ENCODE measurements at places on chromosomes 6 and 20.

DNA sequence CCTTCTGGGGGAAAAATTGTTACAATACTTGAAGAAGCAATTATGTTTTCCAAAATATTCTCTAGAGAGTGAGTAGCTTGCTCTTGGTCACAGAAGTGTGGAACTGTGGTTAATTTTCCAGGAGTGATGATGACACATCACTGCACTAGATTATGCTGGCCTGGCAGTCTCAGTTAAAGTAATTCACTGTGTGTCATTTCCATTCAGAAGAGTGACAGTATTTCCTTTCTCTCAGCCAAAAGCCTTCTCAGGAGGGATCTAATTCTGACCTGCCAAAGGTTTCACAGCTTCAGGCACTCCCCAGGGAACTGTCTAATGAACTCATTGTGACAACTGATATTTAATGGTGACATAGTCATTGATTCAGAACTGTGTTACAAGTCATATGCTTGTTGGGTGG is 517.5 kb downstream of the TBC1D32 start:
- no peak for DNase-seq

- DNase-seq = no peak
Observed at GRCh38 chr6:64489763-64490162, 854.2 kb downstream of the PHF3 start.

GRCh38 chr6:116450769-116451740 is 10.1 kb upstream of the CALHM6 start:
- no peak for DNase-seq

DNA sequence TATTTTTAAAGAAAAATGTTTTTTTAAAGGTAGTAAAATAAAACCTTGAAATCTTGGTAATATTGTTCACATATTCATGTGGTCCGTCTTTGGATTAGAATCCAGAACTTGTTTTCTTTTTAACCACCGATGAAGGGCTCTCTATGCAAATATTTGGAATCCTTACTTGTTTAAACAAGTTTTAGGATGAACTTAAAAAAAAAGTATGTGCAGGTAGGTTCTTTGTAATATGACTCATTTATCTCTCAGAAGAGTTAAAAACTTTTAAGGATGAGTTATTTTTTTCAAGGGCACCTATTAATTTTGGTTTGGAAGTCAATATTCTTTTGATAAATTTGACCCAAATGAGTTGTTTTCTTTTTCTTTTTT is 8.9 kb downstream of the DSP start:
- no peak for DNase-seq

DNA sequence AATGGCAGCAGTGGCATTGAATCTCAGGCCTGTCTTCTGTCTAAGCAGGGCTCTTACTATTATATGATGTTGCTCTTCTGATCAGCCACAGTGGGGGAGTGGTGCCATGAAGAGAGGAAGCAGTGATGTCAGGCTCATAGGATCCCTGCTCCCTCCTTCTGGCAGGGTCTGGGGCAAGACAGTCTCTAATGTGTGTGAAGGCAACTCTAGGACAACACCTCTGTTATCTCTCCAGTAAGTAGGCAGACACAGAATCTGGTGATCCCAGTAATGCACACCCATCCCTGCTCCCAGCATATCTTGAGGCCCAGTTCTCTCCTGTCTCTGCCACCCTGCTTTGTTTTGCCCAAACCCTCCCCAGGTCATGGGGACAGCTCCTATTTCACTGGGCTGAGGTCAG is 8.8 kb downstream of the C20orf202 start:
- DNase-seq = no peak

DNA sequence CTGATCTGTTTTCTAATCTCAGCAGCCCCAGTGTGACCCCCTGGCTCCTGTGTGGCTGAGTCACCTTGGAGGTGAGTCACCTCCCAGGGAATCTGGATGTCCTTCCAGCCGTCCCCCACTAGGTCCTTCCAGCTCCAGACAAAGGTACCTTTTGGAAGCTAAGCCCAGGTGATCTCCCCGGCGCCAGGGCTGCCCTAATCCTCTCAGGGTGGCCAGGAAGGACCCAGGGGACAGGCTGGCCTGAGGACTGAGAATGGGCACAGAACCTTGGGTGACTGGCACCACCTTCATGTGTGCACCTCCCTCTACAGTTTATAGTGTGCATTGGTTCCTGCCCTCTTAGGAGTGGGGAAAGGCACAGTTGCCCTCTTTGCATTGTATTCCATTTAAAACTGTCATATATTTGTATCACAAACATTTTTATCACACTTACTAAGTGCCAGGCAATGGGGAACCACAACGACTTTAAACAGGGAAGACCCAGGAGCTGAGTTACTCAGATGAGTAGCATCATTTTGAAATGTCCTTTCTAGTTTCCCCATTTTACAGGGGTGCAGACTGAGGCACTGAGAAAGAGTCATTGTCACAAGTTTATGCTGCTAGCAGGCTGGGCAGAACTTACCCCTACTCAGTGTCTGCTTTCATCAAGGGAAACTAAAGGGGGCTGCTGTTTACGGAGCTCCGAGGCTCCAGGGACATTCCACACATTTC is 2.6 kb upstream of the BPIFB4 start:
- peak; percentile 7 for DNase-seq

DNA sequence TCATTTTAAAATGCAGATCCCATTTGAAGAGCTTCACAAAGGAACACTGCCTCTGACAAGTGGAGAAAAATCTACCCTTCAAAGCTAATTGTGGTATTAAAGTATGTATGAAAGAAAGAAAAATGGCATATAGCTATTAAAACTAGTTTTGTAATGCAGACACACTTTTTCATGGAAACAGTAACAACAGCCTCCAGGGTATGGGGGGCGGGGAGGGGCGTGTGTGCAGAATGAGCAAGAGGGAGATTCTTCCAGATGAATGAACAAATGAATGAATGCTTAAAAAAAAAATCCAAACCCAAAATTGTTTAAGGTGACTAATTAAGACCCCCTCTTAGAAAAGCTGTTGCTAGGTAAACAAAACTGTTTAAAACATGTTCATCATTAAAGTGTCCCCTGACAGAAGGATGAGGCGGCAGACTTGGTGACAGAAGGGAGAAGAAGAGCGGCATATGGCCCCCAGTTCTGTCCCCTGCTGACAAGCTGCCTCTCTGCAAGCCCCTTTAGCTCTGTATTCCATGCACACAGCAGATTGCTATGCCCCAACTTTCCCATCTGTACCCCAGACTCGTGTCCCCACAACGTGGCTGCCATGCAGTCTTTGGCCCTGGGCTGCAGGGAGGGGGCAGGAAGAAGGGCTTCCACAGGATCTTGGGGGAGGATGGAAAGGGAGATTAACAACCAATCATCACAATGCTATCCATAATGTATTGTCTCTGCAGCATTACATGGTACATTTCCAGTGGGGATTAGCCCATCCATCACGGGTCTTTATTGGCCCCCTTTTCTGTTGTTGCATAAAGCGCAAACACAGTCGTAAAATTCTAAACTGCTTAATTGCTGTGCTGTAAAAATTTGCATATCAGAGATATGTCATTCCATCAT is 108.4 kb upstream of the OLIG3 start:
- no peak for DNase-seq

DNA sequence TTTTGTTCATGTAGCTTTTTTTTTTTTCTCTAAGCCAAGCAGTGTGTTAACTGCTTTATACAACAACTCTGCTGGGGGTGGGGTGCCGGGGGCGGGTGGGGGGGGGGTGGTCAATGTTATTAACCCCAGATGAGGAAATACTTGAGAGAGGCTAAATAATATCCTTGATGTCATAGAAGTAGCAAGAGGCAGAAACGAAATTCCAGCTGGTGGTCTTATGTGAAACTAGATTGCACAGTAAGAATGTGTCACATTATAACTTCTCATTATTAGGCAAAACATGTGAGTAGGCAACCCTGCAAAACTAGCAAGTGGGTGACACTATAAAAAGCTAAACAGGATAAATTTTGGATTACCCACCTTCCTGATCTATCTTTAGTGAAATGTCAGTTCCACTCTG is 12.8 kb downstream of the MYLK4 start:
- no peak for DNase-seq

- DNase-seq = peak; percentile 59
Observed at GRCh38 chr6:125597411-125598253, 151.8 kb upstream of the HEY2 start.

GRCh38 chr6:138182939-138183789 is 21.4 kb downstream of the ARFGEF3 start:
- DNase-seq = no peak

DNA sequence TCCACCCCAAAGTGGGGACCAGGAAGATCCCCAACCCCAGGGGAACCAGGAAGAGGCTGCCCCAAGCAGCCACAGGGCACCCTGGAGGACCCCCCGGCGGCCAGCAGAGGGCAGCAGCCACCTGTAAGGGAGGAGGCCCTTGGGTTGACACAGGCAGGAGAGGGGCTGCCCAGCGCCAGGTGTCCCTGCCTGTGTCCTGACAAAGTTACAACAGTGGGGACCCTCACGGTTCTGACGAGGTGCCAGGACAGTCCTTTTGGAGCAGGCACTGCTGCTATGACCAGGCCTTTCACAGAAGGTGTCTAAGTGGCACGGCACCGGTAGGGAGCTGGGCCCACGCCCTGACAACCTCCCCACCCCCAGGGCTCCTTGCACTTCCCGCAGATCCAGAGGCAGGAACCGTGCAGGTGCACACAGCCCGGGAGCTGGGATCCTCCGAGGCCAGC is 176.7 kb downstream of the BMP7 start:
- peak; percentile 76 for DNase-seq

DNA sequence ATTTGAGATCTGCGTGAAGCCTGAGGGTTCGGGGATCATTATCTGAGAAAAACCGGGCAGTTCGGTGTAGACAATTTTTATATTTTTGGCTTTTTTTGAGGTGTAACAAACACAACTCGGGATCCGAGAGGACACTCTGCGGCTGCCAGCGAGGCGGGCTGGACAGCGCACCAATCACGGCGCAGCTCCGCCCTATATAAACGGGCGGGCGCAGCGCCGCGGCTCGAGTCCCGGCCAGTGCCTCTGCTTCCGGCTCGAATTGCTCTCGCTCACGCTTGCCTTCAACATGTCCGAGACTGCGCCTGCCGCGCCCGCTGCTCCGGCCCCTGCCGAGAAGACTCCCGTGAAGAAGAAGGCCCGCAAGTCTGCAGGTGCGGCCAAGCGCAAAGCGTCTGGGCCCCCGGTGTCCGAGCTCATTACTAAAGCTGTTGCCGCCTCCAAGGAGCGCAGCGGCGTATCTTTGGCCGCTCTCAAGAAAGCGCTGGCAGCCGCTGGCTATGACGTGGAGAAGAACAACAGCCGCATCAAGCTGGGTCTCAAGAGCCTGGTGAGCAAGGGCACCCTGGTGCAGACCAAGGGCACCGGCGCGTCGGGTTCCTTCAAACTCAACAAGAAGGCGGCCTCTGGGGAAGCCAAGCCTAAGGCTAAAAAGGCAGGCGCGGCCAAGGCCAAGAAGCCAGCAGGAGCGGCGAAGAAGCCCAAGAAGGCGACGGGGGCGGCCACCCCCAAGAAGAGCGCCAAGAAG is 69.0 kb downstream of the HFE start:
- peak; percentile 93 for DNase-seq

- DNase-seq = no peak
Observed at GRCh38 chr20:31576751-31577150, 28.3 kb upstream of the ID1 start.

GRCh38 chr20:55500130-55500529 is 505.2 kb downstream of the CBLN4 start:
- no peak for DNase-seq

DNA sequence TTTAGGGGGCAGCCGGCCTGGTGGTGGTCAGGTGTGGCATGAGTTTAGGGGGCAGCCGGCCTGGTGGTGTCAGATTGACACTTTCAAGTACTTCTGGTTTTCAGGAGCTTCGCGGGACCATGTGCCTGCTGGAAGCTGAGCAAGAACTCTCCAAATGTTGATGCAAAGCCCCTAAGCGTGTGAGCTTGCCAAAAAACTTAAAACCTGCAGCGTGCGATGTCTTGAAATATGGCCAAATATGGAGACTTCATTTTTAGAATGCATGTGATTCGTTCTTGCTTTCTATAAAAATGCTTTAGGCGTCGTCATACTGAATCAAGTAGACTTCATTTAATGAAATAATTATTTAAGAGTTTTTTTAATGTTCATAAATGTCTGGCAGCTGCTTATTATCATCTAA is 149.4 kb downstream of the SMOC2 start:
- DNase-seq = no peak

GRCh38 chr6:85062884-85063283 is 298.5 kb upstream of the TBX18 start:
- no peak for DNase-seq

DNA sequence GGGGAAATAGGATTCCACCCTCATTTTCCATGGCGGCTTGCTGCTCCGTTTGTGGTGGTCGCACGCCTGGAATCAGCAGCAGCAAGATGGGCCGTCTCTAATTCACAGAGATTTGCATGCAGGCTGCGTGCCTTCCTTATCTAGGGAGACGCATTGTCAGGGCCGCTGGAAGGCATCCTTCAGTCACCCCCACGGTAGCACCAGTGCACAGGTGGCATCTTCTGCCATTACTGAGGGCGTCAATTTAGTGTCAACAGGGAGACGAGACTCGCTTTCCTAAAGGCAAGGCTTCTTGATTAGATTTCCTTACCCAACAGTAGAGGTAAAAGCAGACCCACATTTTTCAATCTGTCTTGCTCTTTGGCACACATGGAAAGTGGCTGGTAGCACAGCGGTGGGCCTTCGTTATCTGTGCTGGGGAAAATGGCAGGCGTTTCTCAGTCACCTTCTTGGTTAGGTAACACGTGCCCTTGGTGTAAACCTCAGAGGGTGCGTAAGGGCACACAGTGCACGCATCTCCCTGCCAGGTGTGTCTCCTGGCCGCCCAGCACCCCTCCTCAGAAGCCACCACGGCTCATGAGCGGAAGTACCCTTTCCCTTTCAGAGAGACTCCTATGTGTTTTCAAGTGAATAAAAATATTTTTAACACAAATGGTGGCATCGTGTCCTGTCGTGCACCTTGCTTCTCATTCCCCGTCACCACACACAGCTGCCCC is 27.3 kb upstream of the VSTM2L start:
- no peak for DNase-seq

GRCh38 chr6:107198631-107199416 is 83.5 kb upstream of the BEND3 start:
- DNase-seq = no peak

DNA sequence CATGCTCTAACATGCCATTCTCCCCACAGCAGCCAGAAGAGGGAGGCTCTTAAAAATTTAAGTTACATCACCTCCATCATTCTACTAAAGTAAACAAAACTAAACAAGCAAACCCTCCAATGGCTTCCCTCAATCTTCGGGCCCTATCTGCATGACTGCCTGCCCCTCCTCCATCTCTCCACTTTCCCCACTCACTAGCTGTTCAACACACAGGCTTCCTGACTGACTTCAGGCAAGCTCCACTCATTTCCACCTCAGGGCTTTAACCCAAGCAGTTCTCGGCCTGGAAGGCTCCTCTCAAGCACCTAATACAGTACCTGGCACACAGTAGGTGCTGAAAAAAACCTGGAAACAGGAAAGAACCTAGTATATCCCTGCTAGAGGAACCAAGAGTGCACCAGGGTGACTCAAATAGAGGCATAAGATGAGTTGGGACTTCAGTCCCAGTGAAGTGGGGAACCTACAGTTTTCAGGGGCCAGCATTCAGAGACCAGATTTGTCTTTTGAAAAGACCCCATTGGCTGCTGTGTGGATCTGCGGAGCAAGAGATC is 2.8 kb downstream of the AHCY start:
- DNase-seq = peak; percentile 28
